Brain microvascular endothelial cell (primary cell): ENCODE measurements at places on chromosomes 16 and 17.

GRCh38 chr17:79818026-79818758, 21.0 kb downstream of the CBX4 start:
- no peak for DNase-seq

DNA sequence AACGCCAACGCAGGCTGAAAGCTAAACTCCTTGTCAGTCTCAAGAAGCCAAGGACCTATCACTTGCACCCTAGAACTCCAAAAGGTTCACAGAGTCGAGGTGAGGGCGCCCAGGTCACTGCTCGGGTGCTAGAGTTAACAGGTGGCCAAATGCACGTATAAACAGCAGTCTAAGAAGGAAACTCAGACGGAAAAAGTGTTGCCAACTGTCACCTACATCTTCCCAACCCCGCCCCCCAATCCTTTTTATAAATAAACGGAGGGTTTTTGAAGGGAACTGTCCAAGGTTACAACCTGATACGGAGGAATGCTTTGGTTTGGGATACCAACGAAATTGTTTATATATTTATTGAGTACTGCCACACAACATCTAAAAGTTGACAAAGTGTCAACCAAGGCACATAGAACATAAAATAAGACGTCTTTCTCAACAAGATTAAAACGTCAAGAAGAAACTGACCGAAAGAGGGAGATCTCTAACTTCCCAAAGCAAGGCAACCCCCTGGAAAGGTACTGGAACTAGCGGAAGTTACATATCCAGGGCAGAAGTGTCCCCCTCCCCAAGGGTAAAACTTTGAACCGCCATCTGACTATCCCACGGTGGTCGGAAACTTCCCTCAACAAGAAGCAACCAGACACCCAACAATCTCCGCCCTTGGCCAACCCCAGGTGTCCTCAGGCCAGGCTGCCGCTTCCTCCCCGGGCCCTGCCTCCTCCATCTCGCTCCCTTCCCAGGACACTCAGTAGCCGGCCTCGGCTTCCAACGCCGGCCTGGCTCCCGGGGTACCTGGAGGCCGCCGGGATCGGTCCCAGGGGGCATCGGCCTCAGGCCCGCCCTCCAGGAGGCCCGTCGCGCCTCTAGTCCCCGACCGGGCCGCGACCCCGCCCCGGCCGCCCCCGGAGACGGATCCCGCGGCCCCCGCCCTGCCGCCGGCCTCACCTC, 982 bp downstream of the SPAG9 start:
- peak; percentile 13 for DNase-seq

DNA sequence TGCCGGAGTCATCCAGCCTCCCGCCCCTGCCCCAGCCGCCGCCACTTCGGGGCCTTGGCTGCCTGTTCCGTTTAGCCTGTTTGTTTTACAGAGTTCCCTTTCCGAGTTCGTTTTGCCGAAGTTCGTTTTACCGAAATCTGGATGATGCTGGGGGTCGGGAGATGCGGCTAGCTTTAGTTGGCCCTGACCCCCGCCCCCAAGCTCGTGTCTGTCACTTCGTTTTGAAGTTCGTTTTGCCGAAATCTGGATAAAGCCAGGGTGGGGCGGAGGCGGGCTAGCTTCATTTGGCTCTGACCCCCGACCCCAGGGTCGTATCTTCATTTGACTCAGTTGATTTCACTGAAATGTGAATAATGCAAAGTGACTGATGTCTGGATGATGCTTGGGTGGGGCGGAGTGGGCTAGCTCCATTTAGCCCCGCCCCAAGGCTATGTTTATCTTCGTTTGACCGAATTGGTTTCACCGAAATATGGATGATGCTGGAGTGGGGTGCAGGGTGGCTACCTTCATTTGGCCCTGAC, 591 bp downstream of the PSMD7 start:
- DNase-seq: peak; percentile 39

GRCh38 chr17:45226576-45226975, 4.9 kb downstream of the FMNL1 start:
- no peak for DNase-seq

DNA sequence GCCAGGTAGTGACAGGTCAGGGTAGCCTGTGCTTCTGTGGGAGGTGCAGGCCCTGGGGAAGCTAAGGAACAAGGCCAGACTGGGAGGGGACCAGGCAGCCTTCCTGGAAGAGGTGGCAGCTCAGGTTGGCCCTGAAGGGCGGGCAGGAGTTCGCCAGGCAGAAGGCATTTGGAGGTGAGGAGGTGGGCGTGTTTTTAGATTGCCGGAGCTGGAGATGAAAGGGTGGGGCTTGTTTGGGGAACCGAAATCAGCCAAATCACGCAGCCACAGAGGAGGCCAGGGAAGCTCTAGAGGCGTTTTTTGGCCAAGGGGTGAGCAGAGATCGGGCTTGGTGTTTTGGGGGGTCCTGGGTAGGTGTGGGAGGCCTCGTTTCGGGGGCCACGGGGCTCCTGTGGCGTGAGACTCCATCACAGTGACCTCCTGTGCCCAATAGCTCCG, 7.6 kb downstream of the ADCY7 start:
- no peak for DNase-seq

- peak; percentile 24 for DNase-seq
Observed at GRCh38 chr17:80105762-80106161, 4.4 kb downstream of the GAA start.

DNA sequence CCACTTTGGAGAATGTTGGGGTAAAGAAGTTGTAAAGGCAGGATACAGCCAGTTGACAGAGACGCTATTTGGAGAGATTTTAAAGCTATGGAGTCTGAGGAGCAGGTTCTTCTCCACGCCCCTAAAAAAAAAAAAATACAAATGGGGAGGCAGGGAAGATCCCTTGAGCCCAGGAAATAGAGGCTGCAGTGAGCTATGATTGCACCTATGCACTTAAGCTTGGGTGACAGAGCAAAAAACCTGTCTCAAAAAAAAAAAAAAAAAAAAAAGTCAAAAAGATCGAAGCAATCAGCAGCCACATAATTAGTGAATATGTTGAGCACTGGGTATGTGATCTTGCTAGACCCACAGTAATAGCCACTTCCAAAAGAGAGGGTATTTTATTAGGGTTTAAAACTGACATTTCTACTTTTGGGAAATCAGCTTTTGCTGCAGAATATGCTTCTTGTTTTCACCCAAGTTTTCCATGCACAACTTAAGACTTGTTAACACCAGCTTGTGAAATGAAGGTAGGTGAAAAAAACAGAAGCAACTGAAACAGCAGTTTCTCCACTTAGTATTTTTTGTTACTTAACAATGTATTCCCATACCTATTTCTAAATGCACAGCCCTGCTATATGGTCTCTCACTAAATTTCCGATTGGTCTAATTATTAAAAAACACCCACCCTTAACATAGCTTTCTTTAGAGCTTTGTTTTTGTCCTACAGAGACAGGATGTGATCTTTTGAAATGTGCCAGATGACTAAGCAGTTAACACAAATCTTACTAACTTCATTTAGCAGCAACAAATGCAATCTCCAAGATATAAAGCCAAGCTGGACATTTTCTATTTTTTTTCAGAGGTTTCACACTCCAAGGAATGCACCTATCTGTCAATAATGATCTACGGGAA, 2.5 kb upstream of the ARL6IP1 start:
- DNase-seq: no peak

DNA sequence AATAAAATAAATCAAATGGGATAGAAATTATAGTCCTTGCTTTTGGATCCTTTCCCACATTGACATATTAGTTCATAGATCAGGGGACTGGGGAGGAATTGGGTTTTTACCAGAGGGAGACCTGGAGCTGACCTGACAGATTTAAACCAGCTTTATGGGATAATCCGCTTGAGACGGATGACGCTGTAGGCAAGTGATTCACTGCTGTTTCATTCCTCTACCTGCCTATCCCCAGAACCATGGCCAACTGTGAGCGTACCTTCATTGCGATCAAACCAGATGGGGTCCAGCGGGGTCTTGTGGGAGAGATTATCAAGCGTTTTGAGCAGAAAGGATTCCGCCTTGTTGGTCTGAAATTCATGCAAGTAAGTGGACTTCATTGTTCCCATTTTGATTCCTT, 2.1 kb downstream of the NME1 start:
- no peak for DNase-seq

- DNase-seq: no peak
Observed at GRCh38 chr16:85461022-85461813, 151.9 kb upstream of the GSE1 start.

- DNase-seq: no peak
Observed at GRCh38 chr16:50279504-50279865, 13.1 kb downstream of the ADCY7 start.

DNA sequence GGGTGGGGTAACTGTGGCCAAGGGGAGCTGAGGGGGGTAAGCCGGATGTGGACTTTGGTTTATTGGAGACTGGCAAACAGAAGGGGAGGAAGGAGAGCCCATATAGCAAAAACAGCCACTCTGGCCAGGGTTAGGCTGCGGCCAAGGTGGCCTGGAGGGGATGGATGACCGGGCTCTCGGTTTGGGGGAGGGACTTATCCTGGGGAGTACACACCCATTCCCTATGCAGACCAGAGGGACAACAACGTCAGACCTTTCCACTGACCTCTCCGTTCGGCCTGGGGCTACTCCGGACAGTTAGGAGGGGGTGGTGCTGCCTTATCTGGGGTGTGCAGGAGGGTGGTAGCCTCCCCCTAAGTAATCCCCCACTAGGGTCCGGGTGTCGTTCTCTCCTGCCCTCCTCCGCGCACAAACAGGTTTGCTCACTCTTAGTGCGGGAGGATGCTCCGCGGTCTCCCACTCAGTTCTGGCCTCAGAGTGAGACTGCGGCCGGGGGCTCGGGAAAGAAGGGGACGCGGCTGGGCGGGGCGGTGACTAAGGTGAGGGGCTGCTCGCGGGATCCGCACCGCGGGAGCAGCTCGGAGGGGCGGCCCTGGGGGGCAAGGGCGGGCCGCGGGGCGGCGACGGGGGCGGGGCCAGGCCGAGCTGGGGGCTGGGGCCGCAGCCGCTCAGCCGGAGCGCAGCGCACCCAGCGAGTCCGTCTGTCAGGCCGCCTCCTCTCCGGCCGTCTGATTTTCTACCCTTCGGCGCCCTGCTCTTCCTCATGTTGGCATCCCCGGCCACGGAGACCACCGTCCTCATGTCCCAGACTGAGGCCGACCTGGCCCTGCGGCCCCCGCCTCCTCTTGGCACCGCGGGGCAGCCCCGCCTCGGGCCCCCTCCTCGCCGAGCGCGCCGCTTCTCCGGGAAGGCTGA, at the start of gene WNK4:
WNK4 (plus strand) TSS at position 675 of the 915 bp plus-strand sequence; CDS start at position 764, 89 bp downstream.
- DNase-seq: no peak

GRCh38 chr17:44880062-44880461, 19.2 kb downstream of the EFTUD2 start:
- no peak for DNase-seq

GRCh38 chr17:63967953-63968352, 4.8 kb downstream of the SCN4A start:
- no peak for DNase-seq

DNA sequence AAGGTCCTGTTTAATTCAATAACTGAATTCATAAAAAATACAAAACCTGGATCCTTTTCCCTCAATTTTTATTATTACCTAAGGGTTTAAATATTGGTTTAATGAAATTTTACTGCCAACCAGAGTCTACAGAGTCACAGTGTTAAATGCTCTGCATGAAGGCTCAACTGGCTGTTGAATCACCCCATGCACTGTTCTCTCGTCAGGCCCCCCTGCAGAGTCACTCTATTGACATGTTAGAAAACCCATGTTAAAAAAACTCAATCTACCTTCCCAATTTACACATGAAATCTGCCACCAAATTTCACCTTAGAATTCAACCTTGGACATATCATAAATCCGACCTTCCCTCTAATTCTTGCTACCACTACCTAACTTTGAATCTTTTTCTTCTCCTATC, 43.3 kb upstream of the ULK2 start:
- no peak for DNase-seq

- DNase-seq: no peak
Observed at GRCh38 chr17:46026166-46027047, 27.4 kb downstream of the STH start.

GRCh38 chr16:11402745-11403533, 57.7 kb downstream of the RMI2 start:
- no peak for DNase-seq

- no peak for DNase-seq
Observed at GRCh38 chr17:65455972-65456343, 105.5 kb downstream of the AXIN2 start.

GRCh38 chr16:2317231-2318020, 23.1 kb downstream of the ABCA3 start:
- DNase-seq: no peak

GRCh38 chr17:33007186-33007585, 15.5 kb downstream of the SPACA3 start:
- DNase-seq: no peak

GRCh38 chr17:17959520-17960361, 12.5 kb downstream of the TOM1L2 start:
- DNase-seq: no peak

- DNase-seq: no peak
Observed at GRCh38 chr16:17403859-17404545, 66.8 kb downstream of the XYLT1 start.

DNA sequence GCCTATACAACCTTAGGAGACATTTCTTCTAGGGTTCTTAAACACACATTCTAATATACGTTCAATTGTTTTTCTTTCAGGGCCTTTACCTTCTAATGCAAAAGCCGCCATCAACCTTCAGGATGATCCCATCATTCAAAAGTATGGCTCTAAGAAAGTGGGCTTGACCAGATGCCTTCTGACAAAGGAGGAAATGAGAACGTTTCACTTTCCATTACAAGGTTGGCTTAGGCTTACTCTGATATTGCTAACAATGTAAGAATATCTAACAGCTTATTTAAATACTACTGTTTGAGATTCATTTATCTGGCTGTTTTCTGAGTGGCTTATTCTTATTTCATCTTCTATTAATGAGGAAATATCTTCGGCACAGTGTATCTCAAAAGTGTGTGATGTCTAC, 15.4 kb downstream of the REXO5 start:
- no peak for DNase-seq

- DNase-seq: no peak
Observed at GRCh38 chr17:57486882-57487301, 230.6 kb downstream of the MSI2 start.

DNA sequence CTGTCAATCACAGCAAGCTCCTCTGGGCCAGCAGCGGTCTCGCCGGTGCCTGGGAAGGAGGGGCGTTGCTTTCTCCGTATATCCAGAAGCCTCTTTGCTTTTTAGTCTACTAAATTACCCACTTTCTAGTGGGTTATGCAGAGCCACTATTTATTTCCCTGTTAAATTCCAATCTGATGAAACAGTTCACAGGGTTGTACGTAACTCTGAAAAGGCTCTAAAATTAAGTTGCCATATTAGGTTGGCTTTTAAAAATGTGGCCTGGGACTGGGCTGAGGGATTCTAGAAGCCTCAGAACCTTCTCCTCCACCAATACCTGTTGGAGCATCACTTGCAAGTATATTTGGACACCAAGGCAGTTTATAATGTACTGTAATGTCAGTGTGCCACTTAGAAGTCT, 27.2 kb downstream of the MARCHF10 start:
- DNase-seq: no peak

GRCh38 chr16:78706637-78707036, 607.2 kb downstream of the WWOX start:
- DNase-seq: no peak

DNA sequence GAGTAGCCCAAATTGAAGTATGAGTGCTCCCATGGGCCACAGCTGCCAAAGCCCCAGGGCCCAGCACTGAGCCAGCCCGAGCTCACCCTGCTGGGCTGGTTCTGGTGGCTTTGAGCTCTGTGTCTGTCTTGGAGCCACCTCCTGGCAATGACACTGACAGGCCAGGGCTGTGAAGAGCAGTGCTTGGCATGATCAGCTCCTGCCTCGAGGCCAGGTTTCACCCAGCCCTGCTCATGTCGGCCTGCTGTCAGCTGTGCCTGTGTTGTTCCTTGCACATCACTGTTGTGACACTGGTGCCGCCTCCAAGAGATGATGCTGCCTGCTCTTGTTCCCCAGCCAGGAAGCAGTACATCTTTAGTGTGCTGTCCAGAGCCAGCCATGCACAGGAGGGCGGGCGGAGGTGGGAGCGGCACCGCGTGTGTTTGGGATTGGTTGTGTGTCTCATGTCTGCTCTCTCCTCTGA, 26.0 kb downstream of the PLD6 start:
- DNase-seq: no peak
